NCI-H226 (cell line): ENCODE measurements at places on chromosomes 12 and 14.

DNA sequence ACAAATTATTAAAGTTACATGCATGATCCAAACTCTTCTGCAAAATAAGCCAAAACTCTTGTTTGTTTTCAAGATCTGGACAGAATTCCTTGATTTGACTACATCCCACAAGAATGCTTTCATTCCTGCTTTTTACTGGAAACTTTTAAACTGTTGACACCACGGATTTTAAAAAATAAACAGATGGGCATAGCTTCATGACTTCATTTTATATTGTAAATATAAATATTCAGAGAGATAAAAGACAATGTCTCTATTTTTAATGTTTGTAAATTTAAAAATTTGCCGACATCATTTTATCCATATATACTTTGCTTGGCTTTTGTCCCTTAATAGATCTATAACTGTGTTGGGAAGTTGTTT is 134.3 kb upstream of the DCN start:
- no peak for DNase-seq

DNA sequence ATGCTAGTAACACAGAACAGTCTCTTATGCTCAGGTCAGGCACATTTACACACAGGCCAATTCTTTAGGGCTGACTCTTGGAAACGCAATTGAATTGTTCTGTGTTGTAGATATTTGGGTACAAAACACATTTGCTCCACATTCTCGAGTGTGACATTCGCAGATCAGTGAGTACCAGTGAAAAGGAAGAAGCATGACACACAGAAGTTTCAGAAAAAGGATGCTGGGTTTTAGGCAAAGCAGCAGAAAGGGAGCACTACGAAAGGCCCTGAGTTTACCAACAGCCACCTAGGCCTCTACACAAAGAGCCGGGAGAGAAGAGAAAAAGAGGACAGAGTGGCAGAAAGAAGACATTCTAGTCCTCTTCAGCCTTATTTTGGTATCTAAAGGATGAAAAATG is 254.4 kb upstream of the BTG1 start:
- no peak for DNase-seq

GRCh38 chr14:23481362-23481970 is 12.0 kb downstream of the NGDN start:
- no peak for DNase-seq

DNA sequence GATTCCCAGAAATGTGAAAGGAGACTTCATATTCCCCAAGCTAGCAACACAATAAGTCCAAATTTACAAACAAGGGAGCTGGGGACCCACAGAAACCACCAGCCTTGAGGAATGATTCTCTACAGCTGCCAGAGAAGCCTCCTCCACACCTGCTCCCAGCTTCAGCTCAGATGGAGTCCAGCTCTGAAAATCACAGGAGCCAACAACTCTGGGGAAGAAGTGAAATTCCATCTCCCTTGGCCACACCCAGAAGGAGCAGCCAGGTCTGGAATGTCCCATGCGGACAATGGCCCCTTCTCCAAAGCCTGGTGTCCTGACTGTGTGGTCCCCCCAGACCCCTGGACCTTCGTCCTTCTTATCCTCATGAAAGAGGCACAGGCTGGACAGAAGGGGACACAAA is 45.4 kb downstream of the SYNE3 start:
- no peak for DNase-seq

DNA sequence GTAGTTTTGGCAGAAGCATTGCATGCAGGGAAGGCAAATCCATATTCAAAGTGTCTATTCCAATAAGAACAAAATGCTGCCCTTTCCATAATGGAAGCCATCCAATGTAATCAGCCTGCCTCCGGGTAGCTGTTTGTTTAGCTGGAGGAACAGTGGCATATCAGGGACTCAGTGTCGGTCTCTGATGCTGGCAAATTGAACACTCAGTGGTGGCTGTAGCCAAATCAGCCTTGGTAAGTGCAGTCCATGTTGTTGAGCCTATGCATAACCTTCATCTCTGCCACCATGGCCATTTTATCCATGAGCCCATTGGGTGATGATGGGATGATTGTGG is 147.8 kb upstream of the MAX start:
- DNase-seq: no peak

DNA sequence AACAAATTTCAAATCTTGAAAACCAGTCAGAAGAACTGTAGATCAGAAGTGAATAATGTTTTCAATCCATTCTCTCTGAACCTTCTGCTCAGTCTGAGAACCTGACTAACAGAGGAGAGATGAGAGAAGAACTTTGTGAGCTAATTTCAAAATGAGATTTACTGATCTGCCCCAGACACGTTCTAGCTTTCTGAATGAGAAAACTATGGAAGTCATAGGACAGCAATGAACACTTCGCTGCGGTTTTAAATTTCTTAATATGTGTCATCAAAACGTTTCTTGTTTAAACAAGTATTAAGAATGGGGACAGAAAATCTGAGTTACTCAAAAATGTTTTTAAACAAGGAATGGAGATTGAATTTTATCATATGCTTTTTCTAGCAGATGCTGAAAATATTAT is 66.6 kb upstream of the FAR2 start:
- no peak for DNase-seq

DNA sequence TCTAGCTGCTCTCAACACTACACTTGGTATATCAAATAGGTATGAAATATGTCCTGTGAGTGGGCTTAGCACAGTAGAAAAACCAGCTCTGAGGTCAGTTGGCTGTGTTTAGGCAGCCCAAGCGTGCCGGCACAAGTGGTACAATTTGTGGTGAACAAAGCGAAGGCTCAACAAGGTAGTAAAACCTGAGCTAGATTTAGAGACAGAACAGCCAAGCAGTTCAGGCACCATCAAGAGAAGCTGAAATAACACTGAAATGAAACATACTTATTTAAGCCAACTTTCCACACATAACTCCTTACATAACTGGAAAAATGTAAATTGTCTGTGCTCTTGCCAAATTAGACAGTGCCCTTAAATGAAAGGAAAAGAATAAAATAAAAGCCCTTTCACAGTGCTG is 596.8 kb upstream of the FBXO33 start:
- DNase-seq: no peak

DNA sequence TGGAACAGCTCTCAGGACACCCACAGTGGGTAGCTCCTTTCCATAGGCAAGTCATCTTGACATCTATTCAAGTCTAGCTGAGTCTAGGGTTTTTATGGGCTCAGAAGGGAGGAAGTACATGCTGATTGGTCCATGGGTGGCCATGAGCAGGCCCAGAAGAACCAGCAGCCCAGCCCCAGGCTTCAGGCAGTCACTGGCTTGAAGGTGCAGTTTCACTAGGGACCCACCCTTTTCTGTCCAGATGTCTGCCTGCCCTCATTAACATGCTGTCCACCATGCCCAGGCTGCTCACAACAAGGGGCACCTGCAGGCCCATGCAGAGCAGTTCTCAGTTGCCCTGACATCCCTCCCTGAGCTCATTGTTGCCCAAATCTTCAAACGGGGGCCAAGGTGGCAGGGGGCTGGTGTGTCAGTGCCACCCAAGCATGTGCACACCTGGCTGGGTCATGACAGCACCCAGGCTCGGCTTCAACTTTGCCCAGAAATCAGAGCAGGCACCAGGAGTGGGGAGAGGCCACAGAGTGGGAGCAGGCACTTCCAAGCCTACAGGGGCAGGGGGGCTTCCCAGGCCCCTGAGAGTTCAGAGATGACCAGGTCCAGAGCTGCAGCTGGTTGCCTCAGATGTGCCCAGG is 18.7 kb upstream of the LGR5 start:
- no peak for DNase-seq

- DNase-seq: peak; percentile 32
Measured at GRCh38 chr12:56385873-56386272, 23.2 kb upstream of the APOF start.

- no peak for DNase-seq
Measured at GRCh38 chr12:69642531-69642930, 31.8 kb upstream of the LRRC10 start.

DNA sequence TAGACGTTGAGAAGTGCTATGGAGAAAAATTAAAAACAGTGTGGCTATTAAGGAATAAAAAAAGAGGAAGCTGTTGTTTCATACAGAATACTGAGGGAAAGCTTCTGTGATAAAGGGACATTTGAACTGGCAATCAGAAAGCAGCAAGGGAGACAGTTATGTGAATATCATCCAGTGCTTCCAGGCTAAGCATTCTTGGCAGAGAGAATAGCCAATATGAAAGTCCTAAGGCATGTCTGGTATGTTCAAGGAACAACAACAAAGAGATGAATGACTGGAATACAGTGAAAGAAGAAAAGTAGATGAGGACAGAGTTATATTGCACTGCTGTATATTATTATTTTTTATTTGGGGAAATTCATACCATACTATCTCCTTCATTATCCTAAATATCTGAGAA is 23.9 kb downstream of the SCAF11 start:
- DNase-seq: peak; percentile 83

GRCh38 chr12:51320695-51321320 is 3.2 kb downstream of the BIN2 start:
- DNase-seq: peak; percentile 58

GRCh38 chr14:36293824-36294223 is 26.6 kb downstream of the MBIP start:
- DNase-seq: peak; percentile 4

GRCh38 chr12:70317781-70318180 is 48.3 kb upstream of the KCNMB4 start:
- no peak for DNase-seq

DNA sequence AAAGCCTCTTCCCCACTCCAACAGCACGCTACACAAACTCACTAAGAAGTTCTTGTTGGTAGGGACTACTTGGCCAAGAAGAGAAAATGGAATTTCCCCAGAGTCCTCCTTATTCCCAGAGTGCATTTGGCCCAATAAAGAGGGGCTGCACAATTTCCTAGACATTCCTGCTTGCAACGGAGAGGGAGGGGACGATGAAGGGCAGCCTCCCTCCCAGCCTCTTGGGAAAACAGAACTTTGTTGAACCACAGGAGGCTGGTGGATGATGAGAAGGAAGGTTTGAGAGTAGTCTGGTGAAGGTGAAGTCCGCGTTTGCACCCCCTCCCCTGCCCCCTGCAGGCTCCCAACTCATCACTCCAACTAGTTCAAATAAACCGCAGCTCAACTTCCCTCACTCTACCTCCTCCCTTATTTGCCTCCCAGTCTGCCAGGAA is 19.1 kb upstream of the TBX3 start:
- DNase-seq: no peak

DNA sequence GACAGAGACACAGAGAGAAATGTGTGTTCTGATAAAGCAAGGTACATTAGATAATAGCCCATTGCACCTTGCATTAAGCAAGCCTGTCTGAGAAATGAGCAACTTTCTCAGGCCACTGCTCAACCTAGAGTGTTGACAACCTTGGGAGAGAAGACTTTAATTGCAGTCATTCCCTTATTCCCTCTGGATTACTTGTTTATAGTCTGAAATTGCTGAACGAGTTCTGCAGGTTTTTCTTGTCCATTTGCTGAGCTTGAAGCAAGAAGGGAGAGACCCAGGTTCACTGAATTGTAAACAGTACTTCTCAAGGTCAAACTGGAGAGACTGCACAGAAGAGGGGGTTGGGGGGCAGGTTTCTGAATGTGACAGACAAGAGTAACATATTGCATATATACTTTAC is 159.4 kb upstream of the PLEKHG7 start:
- no peak for DNase-seq

DNA sequence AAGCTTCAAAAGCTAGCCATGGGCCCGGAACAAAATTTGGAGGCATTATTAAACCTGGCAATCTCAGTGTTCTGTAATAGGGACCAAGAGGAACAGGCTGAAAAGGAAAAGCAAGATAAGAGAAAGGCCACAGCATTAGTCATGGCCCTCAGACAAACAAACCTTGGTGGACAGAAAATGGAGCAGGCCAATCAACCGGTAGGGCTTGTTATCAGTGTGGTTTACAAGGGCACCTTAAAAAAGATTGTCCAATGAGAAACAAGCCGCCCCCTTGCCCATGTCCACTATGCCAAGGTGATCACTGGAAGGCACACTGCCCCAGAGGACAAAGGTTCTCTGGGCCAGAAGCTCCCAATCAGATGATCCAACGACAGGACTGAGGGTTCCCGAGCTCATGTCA is 653.9 kb upstream of the TMEM132C start:
- DNase-seq: no peak

DNA sequence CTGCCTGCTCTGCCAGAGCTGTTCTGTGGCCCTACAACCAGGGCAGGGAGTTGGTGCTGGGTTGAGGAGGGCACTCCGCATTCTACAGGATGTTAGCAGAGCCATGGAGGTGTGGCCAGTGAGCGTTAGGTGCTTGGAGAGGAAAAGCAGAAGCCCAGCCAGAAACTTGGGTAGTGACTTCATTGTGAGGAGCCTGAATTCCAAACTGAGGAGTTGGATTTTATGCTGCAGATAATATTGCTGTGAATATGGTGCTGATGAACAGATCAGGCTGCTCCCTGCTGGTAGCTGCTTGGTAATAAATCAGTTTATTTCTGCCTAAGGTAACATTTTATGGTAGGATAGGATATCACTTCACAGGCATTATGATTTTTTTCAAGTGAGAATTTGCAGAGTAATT is 7.1 kb upstream of the CCDC175 start:
- DNase-seq: peak; percentile 89

GRCh38 chr14:37697489-37698121 is 102.2 kb downstream of the TTC6 start:
- no peak for DNase-seq

DNA sequence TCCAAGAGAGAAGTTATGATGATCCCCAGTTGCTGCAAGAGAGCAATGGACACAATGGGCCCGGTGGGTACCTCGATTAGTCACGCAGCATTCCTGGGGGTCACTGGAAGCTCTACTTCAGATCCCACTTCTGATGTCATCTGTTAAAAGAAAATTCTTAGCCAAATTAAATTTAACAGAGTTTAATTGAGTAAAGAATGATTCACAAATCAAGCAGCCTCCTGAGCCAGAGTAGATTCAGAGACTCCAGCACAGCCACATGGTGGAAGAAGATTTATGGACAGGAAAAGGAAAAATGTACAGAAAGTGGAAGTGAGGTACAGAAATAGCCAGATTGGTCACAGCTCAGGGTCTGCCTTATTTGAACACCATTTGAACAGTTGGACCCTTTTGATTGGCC is 107.5 kb downstream of the SPTSSA start:
- no peak for DNase-seq

DNA sequence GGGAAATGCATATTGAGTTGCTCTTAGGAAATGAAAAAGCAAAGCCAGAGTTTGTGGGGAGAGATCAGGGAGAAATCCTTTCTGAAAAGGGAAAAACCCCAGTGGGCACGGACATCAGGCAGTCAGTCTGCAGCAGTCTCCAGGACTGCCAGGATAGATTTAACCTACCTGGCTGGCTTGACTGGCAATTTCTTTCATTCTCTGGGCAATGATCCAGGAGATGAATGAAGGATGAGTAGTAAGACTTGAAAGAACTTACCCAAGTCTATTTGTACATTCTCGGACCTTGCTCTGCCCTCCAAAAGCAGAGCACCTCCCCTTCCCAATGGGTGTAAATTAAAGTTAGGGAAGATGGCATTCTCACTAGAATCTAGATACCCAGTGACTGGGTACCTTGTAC is 42.9 kb downstream of the CMAS start:
- peak; percentile 3 for DNase-seq
